ENCODE measurements at places on chromosomes 7 and 10.

- no peak overlapping the region for H3K27ac ChIP-seq
- peaks cover 20% of the 10 kb centered on the region for H3K27me3 ChIP-seq
- DNase-seq: no peak
- no peak overlapping the region for H3K4me3 ChIP-seq
- H3K36me3 ChIP-seq: no peaks in the 10 kb centered on the region
Measured at GRCh38 chr10:101050208-101051069, 11.3 kb upstream of the KAZALD1 start.

DNA sequence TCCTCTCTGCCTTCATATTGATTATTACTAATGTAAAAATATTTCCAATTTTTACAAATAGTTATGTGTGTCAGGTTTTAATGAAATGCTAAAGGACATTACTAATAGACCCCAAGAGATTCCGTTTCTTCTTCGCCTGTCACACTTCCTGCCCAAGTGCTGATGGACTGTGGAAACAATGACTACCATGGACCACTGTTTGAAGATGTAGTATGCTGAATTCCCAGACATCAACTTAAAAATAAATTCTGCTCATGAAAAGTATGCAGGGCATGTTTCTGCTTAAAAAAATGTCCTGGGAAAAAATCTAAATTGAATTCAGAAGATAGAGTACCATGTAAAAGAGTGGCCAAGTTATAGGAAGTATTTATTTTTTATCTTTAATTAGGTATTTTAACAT lies 52.1 kb downstream of the ST7 start:
- H3K36me3 ChIP-seq: no peaks in the 10 kb centered on the region
- H3K27ac ChIP-seq: no peak overlapping the region
- no peak overlapping the region for H3K4me3 ChIP-seq

DNA sequence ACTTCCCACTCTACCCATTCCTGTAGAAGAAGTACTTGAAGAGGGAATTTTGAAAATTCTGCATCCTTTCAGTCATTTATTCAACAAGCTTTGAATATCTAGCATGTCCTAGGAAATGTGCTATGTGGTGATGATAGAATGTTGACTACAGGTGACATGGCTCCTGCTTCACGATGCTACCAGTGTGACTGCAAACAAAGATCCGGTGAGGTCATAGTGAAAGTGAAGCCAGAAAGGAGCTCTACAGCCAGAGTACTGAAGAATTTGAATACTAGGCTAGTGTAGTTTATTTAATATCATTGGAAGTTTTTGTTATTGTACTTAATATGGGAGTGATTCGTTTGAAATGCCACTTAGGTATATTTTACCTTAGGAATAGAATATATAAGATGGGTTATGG lies 348.1 kb downstream of the TFEC start:
- H3K4me3 ChIP-seq: no peak overlapping the region
- H3K27me3 ChIP-seq: no peaks in the 10 kb centered on the region
- H3K4me1 ChIP-seq: no peaks in the 10 kb centered on the region
- H3K36me3 ChIP-seq: no peaks in the 10 kb centered on the region

- no peaks in the 10 kb centered on the region for H3K4me1 ChIP-seq
- H3K36me3 ChIP-seq: no peaks in the 10 kb centered on the region
- no peak overlapping the region for H3K27ac ChIP-seq
- H3K4me3 ChIP-seq: no peak overlapping the region
Measured at GRCh38 chr10:18043148-18044006, 91.7 kb downstream of the SLC39A12 start.

DNA sequence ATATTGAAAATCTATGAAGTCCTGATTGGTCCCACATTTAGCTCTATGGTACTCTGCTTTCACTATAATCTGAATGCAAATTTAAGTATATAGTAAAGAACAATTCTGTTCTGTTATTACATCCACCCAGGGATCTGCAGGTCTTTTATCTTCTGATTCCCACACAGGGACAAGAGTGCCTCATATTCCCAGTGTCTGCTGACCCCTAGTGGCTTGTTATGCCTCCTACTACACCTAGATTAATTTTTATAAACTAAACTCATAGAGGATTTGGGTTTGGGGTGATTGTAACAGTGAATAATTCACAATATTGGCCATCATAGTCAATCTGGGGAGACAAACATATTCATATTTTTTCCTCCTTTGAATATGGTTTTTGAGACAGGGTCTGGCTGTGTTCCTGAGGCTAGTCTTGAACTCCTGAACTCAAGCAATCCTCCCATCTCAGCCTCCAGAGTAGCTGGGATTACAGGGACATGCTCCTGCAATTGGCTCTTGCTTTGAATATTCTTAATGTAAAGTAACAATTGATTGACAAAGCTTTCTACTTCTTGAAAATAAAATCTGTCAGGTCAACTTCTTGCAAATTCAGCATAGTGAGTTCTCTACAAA lies 282.1 kb downstream of the KCND2 start:
- H3K27ac ChIP-seq: no peak overlapping the region
- no peaks in the 10 kb centered on the region for H3K27me3 ChIP-seq
- H3K4me1 ChIP-seq: no peaks in the 10 kb centered on the region
- no peak overlapping the region for H3K4me3 ChIP-seq
- no peak for DNase-seq
- H3K36me3 ChIP-seq: no peaks in the 10 kb centered on the region

- no peak for DNase-seq
- no peaks in the 10 kb centered on the region for H3K27me3 ChIP-seq
- H3K36me3 ChIP-seq: no peaks in the 10 kb centered on the region
- peak overlapping the region; percentile 9 for H3K27ac ChIP-seq
- H3K4me1 ChIP-seq: peaks cover 27% of the 10 kb centered on the region
Measured at GRCh38 chr7:46600340-46600739, 679.3 kb upstream of the IGFBP3 start.

DNA sequence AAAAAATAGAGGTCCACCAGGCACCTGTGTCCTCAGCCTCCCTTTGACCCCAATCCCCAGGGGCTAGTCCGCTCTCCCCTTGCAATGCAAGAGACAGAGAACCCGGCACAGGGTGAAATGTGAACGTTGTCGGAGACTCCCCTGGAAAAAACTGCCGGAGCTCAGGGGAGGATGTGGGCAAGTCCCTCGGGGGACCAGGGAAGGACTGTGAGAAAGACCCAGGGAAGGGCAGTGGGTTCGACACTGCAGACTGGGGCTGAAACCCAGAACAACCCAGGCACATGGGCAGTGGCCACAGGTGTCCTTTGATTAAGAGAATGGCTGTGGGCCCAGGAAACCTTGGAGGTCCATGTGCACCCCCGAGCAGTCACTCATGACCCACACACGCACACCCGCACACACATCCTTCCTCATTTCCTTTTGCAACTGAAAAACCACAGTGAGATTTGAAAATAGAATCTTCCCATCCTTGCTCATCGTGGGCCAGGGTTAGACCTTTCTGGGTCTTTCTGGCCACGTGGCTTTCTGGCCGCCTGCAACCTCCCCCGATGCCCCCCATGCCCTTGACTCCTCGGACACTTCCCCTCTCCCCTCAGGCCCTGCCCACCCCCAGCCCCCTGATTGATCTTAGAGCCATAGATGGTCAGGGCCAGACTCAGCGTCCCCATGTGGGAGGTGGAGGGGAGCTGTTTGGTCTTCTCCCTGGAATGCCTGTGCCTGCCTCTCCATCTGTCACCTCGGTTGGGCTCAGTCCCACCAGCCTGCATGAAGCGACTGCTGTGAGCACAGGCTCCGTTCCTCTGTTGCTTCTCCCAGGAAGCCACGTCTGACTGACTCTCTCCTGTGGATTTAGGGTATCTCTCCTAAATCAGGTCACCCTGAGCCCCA lies 7.9 kb downstream of the LAT2 start:
- no peaks in the 10 kb centered on the region for H3K27me3 ChIP-seq
- peaks cover 7% of the 10 kb centered on the region for H3K4me1 ChIP-seq
- DNase-seq: no peak
- H3K36me3 ChIP-seq: no peaks in the 10 kb centered on the region
- no peak overlapping the region for H3K4me3 ChIP-seq

GRCh38 chr7:17325364-17325763 lies 26.9 kb downstream of the AHR start:
- H3K4me1 ChIP-seq: peaks cover 42% of the 10 kb centered on the region
- H3K27ac ChIP-seq: no peak overlapping the region
- H3K36me3 ChIP-seq: peaks cover 60% of the 10 kb centered on the region
- H3K27me3 ChIP-seq: no peaks in the 10 kb centered on the region

GRCh38 chr7:158077934-158078910 lies 509.4 kb downstream of the PTPRN2 start:
- H3K27me3 ChIP-seq: no peaks in the 10 kb centered on the region
- no peaks in the 10 kb centered on the region for H3K4me1 ChIP-seq
- no peak overlapping the region for H3K4me3 ChIP-seq
- no peaks in the 10 kb centered on the region for H3K36me3 ChIP-seq

DNA sequence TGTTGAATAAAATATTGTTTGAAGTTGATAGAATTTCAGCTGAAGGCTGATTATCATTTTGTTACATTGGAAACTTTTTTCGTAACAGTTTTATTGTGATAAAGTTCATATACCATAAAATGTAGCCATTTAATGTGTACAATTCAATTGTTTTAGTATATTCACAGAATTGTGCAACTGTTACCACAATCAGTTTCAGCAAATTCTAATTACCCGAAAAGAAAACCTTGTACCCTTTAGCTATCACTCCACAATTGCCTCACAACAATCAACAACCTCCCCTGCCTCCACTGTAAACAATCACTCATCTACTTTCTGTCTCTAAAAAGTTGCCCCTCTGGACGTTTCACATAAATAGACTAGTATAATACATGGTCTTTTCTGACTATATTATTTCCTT lies 179.7 kb upstream of the BET1 start:
- H3K27me3 ChIP-seq: no peaks in the 10 kb centered on the region
- H3K36me3 ChIP-seq: no peaks in the 10 kb centered on the region
- no peak overlapping the region for H3K4me3 ChIP-seq
- no peak for DNase-seq

GRCh38 chr7:114952296-114952695 lies 30.4 kb downstream of the MDFIC start:
- no peaks in the 10 kb centered on the region for H3K27me3 ChIP-seq
- H3K27ac ChIP-seq: no peak overlapping the region
- H3K4me3 ChIP-seq: no peak overlapping the region

DNA sequence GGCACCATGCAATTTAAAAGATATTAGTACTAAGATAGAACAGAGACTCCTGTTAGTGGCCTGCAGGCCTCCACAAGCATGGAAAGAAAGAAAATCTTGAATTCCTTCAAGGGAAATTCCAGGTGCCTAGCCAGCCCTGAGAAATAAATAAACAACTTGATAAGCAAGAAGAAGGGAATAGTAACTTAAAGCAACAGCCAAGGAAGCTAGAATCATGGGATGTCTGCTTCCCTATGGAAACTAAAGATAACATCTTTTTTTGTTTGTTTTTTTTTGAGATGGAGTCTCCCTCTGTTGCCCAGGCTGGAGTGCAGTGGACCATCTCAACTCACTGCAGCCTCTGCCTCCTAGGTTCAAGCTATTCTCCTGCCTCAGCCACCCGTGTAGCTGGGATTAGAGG lies 128.6 kb downstream of the SKIDA1 start:
- H3K27me3 ChIP-seq: no peaks in the 10 kb centered on the region
- no peak overlapping the region for H3K27ac ChIP-seq
- no peak for DNase-seq
- peaks cover 20% of the 10 kb centered on the region for H3K4me1 ChIP-seq

DNA sequence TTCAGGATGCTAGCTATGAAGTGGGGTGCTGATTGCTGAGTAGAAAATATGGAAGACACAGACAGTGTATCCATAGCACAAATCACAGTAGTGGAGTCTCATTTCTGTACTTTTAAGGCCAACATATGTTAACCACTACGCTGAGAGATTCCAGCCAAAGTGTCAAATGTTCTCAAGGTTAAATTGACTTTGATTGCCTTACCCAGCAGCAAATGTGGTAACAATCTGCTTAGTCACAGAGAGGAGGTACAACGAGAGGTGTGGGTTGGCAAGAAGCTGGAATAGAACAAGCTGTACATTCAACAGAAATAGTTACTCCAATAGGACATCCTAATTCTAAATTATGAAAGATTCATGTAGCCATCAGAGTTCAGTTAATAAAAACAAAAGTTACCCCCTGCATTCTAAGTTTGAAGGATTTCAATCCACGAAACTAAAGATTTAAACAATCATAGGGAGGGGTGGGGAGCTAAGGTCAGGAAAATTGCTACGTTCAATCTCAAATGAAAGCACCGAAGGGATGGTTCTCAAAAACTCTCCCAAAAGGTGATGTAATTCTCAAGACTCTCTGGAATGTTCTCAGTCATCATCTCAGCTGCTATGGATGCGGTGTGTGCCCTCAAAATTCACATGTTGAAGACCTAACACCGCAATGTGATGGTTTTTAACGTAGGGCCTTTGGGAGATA lies 137.0 kb downstream of the ETV1 start:
- no peaks in the 10 kb centered on the region for H3K4me1 ChIP-seq
- H3K27me3 ChIP-seq: no peaks in the 10 kb centered on the region
- H3K27ac ChIP-seq: no peak overlapping the region
- no peak overlapping the region for H3K4me3 ChIP-seq
- DNase-seq: no peak

DNA sequence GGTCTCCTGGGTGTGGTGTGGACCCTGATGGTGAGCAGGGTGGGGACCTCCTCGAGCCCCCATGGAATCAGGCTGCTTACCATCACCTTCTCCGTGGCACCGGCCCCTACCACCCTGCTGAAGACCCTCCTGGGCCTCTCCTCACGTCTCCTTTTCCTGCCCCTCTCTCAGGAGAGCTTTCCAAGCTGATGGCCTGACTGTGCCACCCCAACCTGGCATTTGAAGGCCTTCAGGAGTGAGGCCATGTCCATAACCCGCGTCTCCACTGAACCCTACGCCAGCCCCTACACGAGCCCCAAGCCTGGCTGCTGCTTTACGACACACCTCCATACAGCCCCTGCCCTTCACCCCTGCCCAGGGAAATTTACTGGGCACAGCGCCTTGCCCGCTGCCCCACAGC lies 55.4 kb downstream of the ZRANB1 start:
- H3K36me3 ChIP-seq: peaks cover 100% of the 10 kb centered on the region
- DNase-seq: no peak
- no peak overlapping the region for H3K27ac ChIP-seq
- no peak overlapping the region for H3K4me3 ChIP-seq

DNA sequence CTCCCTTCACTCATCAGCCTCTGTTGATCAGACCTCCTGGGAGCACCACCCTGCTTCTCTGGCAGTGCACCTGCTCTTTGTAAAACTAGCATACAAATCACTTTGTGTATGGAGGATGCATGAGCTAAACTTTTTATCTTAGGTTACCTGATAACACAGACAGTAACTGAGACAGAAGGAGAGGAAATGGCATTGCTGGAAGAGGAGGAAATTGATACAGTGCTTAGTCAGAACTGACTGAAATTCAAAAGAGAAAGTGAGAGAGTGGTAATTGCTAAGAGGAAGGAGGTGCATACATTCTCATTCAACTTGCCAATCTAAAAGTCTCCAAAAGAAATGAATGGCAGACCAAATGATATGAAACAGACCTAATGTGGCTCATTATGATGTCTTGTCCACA lies 1120.7 kb downstream of the GATA3 start:
- no peak overlapping the region for H3K4me3 ChIP-seq
- H3K27ac ChIP-seq: no peak overlapping the region
- no peaks in the 10 kb centered on the region for H3K27me3 ChIP-seq
- no peaks in the 10 kb centered on the region for H3K36me3 ChIP-seq
- no peak for DNase-seq

- no peak overlapping the region for H3K27ac ChIP-seq
- no peaks in the 10 kb centered on the region for H3K36me3 ChIP-seq
- H3K4me3 ChIP-seq: no peak overlapping the region
- no peak for DNase-seq
- no peaks in the 10 kb centered on the region for H3K27me3 ChIP-seq
- peaks cover 38% of the 10 kb centered on the region for H3K4me1 ChIP-seq
Measured at GRCh38 chr7:42080841-42081586, 156.0 kb downstream of the GLI3 start.

GRCh38 chr7:13911909-13912308 lies 77.6 kb downstream of the ETV1 start:
- no peaks in the 10 kb centered on the region for H3K27me3 ChIP-seq
- no peak overlapping the region for H3K4me3 ChIP-seq
- H3K27ac ChIP-seq: no peak overlapping the region
- H3K36me3 ChIP-seq: no peaks in the 10 kb centered on the region
- no peaks in the 10 kb centered on the region for H3K4me1 ChIP-seq
- DNase-seq: no peak
